ENCODE measurements at places on chromosomes 6 and 20.

- DNase-seq = no peak
Measured at GRCh38 chr6:153065222-153065621, 62.7 kb upstream of the MTRF1L start.

DNA sequence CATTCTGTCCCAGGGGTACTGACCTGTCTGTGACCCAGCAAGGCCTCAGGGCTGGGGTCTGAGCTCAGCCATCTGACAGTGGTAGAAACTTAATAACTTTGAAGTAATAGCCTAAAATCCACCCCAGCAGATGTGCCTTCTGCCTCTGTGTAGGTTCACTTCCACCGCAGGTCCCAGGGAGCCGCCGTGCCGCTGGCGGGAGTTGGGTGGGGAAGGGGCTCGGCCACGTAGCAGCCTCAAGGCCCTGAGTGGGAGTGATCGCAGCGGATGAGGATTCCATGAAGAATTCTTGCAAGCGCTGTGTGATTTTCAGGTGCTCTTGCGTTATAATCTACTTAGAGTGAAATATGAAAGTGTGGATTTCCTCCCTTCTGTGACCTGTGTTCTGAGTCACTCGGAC lies 163.7 kb downstream of the DTNBP1 start:
- DNase-seq = no peak

- DNase-seq = no peak
Measured at GRCh38 chr6:157080986-157081391, 242.3 kb downstream of the TMEM242 start.

GRCh38 chr6:42769051-42769450 lies 12.8 kb upstream of the BICRAL start:
- no peak for DNase-seq

GRCh38 chr6:13355043-13355945 lies 27.0 kb upstream of the TBC1D7 start:
- no peak for DNase-seq

GRCh38 chr6:35411066-35411465 lies 41.1 kb upstream of the FANCE start:
- DNase-seq = no peak

- DNase-seq = no peak
Measured at GRCh38 chr6:90463359-90463758, 123.5 kb downstream of the MAP3K7 start.

DNA sequence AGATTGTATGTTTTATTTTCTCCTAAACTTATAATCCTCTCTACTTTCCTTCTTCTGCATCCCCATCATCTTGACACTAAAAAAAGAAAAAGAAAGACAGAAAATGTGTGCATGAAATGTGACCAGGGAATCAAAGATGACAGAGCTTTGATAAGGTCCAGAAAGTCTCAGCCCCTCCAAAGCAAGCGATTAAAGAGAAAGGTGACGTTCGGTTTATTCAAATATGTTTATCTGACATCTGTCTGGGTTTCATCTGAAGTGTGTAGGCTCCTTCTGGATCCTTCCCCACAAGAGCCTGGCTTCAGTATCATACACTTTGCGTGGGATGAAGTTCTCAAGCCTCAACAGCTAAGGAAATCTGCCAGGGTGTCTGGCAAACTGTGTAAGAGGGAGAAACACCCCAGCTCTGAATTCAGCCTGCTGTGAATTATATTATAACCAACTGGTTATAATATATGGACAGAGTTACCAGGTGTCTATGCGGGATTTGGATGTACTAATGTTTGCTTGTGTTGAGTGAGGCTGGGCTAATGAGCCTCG lies 263.0 kb downstream of the ZNF217 start:
- DNase-seq = no peak

DNA sequence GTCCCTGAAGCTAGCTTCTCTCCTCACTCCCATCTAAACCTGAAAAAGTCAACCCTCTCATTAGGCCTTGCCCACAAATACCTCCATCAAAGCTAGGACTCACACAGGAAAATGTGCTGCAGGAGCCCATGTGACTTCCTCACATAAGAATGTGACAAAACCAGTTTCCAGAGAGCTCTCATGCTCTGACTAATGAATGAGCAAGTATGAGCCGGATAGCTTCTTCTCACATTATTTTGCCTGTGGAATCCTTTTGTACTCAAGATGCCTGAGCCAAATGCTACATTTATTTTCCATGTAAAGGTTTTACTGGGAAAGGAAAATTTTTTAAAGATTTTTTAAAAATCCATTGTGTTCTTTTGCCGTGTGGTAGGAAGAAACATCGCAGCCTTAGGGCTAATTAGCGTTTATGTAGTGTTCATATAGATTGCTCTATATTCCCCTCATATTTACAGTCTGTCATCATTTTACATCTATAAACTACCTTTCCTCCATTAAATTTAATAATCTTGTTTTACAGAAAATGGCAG lies 68.6 kb upstream of the CCN6 start:
- DNase-seq = no peak

GRCh38 chr6:32882879-32883250 lies 28.9 kb downstream of the PSMB9 start:
- no peak for DNase-seq

GRCh38 chr6:43143235-43144128 lies 27.6 kb upstream of the SRF start:
- peak; percentile 86 for DNase-seq

DNA sequence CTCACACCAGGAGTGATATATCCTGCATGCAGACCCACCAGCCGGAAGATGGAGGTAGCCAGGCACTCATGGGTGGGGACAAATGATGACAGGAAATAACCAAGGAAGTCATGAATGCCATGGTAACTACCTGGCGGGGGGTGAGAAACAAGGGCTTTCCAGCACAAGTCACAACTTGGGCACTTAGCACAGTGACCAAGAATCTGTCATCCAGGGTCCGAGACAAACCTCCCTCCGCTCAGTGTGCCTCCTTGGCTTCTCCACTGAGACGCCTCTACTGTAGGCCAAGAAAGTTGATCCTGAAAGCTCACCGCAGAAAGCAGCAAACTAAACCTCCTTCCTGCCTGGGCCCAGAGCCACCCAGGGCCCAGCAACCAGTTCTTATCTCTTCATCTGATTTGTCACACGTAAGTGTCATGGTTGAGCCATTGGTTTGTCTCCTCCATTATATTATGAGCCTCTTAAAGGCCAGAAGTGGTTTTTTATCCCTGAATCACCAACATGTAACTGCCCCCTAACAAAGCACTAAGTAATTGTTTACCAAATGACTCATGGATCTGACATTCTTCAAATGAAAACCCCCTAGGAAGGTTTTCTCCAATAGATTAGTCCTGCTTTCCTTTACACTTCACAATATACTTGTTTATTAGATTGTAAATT lies 84.3 kb upstream of the TAB2 start:
- no peak for DNase-seq

DNA sequence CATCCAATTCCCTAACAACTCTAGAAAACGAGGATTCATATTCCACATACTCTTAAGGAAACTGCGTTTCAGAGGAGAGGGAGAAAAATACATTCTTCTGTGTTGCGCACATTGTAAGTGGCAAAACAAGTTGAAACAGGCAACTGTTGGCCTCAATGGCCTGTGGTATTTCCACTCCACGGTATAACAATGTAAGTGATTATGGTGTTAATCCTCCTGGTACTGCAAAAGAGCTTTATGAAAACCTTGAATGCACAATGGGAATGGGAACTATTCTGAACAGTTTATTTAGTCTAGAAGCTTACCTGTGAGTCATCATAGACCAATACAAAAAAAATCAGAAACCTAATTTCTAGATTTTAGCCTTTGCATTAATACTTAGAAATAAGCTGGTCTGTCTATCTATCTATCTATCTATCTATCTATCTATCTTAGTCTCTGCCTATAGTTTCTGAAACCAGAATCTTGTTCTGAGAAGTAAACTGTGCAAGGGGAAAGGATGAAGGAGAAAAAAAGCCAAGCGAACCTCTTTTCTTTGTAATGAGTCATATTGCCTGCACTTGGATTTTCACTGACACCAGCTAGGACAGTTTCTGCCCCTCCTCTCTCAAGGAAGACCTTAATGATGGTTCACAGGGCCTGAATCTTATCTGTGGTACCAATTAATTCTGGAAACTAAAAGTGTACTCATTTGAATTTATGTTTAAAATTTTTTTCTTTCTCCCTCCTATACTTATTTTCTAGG lies 101.5 kb downstream of the RNF144B start:
- no peak for DNase-seq

- DNase-seq = no peak
Measured at GRCh38 chr6:149317644-149318571, at the start of gene TAB2. Gene TAB2, plus strand, starts transcription at chr6:149317712. Its CDS starts 52,286 bp downstream, at chr6:149369998.

DNA sequence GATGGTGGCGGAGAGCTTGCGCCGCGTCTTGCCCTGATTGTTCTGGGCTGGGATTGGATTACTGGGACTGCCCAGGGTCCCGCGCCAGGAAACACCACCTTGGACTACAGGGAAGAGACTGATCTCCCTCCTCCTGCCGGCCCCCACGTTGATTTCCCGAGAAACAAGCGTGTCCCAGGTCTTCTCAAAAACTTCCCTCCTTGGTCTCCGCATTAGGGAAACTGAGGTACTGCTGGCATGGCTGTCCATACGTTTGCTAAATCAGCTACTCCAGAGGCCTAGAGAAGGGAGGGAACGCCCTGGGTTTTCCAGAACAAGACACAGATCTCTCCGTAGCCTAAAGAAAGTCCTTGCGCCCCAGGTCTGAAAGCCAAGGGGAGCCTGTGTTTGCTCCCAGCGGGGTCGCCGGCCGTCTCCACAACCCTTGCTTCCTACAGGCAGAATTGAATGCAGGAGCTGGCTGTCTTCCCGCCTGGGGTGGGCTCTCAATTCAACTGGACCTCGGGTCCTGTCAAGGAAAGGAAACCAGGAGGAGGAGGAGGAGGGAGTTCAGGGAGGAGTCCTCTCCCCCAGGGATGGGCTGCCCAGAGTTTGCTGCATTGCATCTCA lies 29.2 kb downstream of the TFAP2A start:
- no peak for DNase-seq

DNA sequence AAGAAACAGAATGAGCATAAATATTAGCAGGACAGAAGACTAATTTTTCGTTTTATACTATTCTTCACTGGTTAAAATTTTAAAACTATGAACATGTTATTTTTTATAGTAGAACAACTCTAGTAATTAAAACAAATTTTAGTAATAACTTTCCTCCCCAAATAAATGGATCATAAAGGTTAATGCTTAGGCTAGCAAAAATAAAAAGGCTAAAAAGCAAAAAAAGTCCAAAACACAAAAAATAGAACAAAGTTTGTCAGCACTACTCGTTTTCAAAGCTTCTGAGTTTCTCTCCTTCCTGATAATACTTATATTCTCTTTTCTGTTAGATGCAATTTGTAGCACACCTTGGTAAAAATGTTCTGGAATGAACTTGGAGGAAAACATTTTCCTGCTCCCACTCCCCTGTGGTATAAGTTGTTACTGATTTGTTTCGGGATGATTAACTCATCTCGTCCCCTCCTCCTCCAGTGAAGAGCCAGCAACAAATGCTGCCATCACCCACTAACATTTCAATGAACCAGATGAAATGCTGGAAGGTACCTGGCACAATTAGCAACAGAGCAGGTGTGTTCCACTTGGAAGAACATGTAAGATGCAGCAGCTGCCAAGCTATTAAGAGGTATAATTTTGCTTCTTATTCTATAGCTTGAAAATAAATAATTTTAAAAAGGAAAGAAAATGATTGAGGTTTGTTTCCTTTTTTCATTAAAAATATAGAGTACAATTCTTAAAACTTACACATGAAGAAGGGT lies 130.5 kb downstream of the MYB start:
- DNase-seq = peak; percentile 19

All from NCI-H2081 (cell line).